ENCODE measurements at places on chromosomes 11 and 22.
A peak's percentile ranks its signal among the peaks of the same experiment; 100 is the strongest.

GRCh38 chr11:19903620-19904069 is 191.0 kb downstream of the NAV2 start:
- peak; percentile 10 for DNase-seq

DNA sequence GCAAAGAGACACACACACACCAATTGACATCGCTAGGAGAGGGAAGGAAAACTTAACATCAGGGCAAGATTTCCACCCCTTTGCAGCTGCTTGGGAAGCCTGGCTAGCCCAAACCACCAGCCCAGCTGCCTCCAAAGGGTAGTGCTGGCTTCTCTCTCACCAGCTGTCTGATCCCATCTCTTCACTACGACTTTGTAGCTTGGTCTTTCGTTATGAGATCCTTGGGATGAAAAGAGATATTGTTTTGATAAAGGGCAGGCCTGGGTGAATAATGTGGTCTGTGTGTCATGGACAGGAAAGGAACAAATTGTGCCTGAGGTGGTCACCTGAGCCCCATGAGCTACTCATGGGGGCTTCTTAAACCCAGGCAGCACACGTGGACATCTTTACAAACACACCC is 101.9 kb downstream of the ARL14EP start:
- no peak for DNase-seq

- DNase-seq: no peak
Measured at GRCh38 chr11:67076202-67076601, 19.6 kb downstream of the RHOD start.

DNA sequence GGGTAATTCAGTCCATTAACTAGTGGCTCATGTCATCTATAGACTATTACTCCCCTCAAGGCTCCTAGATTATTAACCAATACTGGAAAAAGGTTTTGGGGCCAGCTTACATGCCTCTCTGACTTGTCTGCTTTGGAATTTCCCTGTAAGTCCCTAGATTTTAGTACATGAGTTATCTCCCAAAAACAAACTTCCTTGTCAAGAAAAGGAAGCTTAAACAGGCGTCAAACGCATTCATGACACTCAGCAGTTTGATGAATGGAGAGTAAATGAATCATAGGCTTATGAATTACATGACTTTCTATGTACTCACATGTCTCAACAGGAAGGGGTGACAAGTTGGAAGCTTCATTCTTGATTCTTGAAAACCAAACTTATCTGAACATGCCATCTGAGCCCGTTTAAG is 70.8 kb downstream of the BLID start:
- no peak for DNase-seq

GRCh38 chr11:66080055-66080817 is 10.2 kb downstream of the PACS1 start:
- peak; percentile 55 for DNase-seq

DNA sequence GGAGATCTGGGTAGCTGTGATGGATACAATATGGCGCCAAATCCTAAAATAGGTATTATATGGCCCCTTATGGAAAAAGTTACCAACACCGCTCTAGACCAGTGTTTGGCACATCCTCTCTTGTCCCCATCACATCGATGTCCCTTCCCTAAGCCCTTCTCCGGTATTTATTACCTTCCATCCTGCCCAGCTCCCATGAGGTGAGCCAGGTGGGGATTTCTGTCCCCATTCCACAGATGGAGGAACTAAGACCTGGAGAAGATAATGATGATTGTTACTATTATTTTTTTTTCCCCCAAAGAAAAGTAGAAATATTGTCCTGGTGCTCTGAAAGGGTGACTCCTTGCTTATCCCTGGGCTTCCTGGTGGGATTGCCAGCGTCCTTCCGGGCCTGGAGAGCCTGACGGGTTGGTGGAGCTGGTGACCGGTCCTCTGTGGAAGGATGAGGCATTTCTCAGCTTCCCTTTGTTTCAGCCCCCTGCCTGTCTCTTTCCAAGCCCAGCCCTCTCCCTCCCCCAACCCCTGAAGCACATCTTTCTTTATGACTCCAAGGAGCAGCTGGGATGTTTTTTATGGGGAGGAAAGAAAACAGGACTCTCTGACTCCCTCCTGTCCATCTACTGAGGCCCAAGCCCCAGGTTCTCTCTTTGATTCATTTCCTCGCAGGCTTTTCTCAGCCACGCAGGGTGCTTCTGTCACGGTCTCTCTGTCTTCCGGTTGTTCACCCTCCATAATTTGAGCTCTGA is 65.4 kb downstream of the TP53I11 start:
- DNase-seq: no peak

GRCh38 chr11:44380009-44380313 is 70.0 kb upstream of the ALX4 start:
- DNase-seq: no peak

GRCh38 chr22:19179497-19180048 is 1.0 kb upstream of the SLC25A1 start:
- DNase-seq: no peak

GRCh38 chr11:88015170-88015569 is 160.1 kb downstream of the RAB38 start:
- DNase-seq: no peak

- DNase-seq: no peak
Measured at GRCh38 chr11:103530257-103530656, 421.0 kb downstream of the DYNC2H1 start.

GRCh38 chr11:111933872-111934271 is 3.3 kb upstream of the DIXDC1 start:
- DNase-seq: no peak
